ENCODE measurements at places on chromosomes 1 and 21.

GRCh38 chr1:973459-974292, 7.4 kb downstream of the PLEKHN1 start:
- no peak for DNase-seq

DNA sequence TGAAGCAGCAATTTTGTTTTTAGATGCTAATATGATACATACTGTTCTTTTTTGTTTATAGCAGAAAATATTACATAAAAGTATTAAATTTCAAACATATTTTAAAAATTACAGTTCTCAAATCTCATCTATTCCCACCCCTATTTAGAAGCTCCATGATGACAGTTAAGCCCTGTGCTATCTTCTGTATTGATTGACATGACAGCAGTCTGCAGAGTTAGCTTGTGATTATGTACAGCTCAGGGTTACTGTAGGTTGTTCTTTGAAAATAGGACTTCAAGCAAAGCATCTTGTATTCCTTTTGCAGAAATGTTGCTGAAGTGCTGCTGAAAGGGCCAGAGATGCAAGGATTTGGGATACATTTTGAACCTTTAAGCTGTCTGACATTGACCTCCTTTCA, 8.2 kb downstream of the GPSM2 start:
- no peak for DNase-seq

- DNase-seq, result no peak
Measured at GRCh38 chr1:30036666-30037065, 686.7 kb downstream of the MATN1 start.

- no peak for DNase-seq
Measured at GRCh38 chr1:5296557-5297179, 642.3 kb downstream of the AJAP1 start.

DNA sequence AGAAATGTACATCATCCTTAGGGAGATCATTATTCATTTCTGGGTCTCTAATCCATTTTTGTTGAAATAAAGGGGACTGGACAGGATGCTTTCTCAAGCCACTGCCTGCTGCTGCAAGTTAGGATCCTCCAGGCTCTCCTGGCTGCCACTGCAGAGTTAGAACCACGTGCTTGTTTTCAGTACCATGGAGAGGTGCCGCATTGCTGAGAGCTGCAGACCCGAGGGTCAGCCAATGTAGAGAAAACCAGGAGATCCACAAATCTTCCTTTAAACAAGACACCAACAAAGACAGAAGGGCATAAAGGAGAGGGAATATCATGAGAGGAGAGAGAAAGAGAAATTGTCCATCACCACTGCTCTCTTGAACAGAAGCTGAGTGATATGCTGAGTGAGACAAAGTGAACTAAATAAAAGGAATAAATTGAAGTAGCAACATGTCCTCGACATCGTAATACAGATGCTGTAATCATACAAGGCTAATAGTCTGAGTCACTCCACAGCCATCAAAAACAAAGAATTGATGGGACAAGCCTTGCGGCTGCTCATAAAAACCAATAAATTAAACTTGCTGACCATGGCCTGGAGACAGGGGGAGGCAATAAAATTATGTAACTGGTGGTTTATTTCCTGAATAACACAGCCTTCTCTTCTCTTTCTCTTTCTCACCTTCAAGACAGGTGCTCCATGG, 255.7 kb downstream of the OMA1 start:
- no peak for DNase-seq

- DNase-seq, result no peak
Measured at GRCh38 chr1:91026777-91027176, 4.9 kb upstream of the ZNF644 start.

DNA sequence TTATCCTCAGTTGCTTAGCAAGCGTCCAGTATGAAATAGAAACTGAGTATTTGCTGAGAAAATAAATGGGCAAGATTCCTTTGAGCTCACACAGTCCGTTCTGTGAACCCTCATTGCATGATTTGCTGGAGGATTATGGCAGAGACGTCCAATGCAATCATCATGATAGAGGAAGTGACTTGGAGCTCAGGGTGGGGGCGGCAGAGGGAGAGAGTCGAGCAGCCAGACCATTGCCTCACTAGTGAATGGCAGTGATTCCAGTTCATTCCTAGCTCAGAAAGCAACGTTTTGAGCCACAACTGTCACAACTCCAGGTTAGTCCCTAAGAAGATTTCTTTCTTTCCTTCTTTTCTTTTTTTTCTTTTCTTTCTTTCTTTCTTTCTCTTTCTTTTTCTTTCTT, 27.5 kb upstream of the COL9A2 start:
- peak; percentile 22 for DNase-seq

GRCh38 chr1:241130881-241131280, 226.1 kb downstream of the RGS7 start:
- DNase-seq, result no peak

- DNase-seq, result no peak
Measured at GRCh38 chr1:64490213-64490818, 20.4 kb downstream of the CACHD1 start.

DNA sequence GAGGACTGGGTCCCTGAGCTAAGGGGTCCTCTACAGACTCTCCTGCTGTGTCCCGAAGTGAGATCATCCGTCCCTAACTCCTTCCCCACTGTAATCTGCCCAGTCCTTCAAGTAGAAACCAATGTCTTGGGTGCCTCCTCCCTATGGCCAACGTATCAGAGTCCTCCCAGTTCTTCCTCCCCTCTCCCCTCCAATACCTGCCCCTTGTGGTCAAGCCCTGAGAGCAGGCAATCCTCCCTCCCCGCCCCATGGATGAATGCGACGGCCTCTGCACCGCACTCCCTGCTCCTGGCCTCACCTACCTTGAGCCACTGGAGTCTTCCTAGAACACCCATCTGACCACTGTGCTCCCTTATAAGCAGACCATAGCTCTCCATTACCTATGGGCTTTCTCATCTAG, 31.1 kb downstream of the HTR6 start:
- no peak for DNase-seq

GRCh38 chr1:184405094-184405800, 18.4 kb downstream of the C1orf21 start:
- no peak for DNase-seq

- DNase-seq, result no peak
Measured at GRCh38 chr1:10667861-10668761, 128.3 kb downstream of the CASZ1 start.

- DNase-seq, result no peak
Measured at GRCh38 chr1:205325334-205325884, 3.9 kb upstream of the NUAK2 start.

DNA sequence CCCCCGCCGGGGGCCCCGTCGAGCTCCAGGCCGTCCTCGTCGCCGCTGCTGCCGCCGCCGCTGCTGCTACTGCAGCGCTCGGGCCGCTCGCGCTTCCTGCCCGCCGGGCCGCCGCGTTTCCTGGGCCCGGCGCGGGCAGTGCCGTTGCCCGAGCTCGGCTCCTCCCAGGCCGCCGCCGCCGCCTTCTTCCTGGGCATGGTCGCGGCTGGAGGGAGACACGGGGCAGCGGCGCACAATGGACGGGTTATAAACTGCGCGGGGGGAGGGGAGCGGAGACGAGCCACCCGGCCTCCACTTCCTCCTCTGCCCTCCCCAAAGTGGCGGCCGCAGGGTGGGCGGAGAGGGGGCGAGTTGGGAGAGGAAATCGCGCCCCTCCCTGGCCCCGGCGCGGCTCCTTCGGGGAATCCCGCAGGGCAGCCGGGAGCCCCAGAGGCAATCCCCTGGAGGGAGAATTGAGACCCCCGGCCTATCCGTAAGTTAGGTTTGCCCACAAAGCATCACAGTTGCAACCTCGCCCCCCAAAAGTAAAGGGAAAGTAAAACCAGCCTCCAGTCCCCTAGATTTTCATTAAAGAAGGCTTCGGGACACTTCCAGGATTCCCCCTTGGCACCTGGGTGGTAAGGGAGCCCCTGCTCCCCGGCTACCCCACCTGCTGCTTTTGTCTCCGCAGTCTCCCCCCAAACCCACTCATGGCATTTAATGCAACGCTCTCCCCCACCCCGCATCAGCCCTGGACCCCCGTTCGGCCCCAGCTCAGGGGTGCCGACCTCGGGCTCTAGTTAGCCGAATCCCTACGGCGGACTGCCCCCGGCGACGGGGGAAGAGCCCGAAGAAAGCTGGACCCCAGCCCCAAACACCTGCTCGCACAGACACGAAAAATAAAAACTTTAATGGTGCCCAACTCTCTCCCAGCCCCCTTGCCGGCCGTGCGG, 893 bp downstream of the RCC2 start:
- DNase-seq, result peak; percentile 45
